ENCODE measurements at places on chromosomes 6 and 20. TPM values are rescaled to one million over a fixed set of nuclear protein-coding genes. Genes with fewer than 3 reads are reported as not detected.

NNAT gene
- not detected for total RNA-seq

DNMT3B gene
- total RNA-seq, result 0.93 TPM

TBPL1 gene
- total RNA-seq, result 40.6 TPM

APOM gene
- total RNA-seq, result 2.5 TPM

CBLN4 gene
- not detected for total RNA-seq

SMIM29 gene
- 38.7 TPM for total RNA-seq

DEF6 gene
- 4.2 TPM for total RNA-seq

KHDC1L gene
- total RNA-seq, result not detected

NFS1 gene
- total RNA-seq, result 36.3 TPM

TMEM217 gene
- total RNA-seq, result 2.2 TPM

SNHG17 gene
- 43.1 TPM for total RNA-seq

PRR18 gene
- total RNA-seq, result not detected

PAK5 gene
- not detected for total RNA-seq

GRCh38 chr6:41697861-41698781 is 37.3 kb downstream of the TFEB start:
- H3K4me1 ChIP-seq, result peaks cover 44% of the 10 kb centered on the region
- DNase-seq, result peak; percentile 92
- peak overlapping the region; percentile 79 for H3K4me3 ChIP-seq
- H3K27ac ChIP-seq, result peak overlapping the region; percentile 98

GRCh38 chr20:21424846-21425245 is 27.5 kb upstream of the NKX2-4 start:
- H3K27ac ChIP-seq, result no peak overlapping the region
- H3K4me3 ChIP-seq, result no peak overlapping the region
- peaks cover 10% of the 10 kb centered on the region for H3K27me3 ChIP-seq
- H3K36me3 ChIP-seq, result peaks cover 7% of the 10 kb centered on the region
- DNase-seq, result no peak
- no peaks in the 10 kb centered on the region for H3K4me1 ChIP-seq

DNA sequence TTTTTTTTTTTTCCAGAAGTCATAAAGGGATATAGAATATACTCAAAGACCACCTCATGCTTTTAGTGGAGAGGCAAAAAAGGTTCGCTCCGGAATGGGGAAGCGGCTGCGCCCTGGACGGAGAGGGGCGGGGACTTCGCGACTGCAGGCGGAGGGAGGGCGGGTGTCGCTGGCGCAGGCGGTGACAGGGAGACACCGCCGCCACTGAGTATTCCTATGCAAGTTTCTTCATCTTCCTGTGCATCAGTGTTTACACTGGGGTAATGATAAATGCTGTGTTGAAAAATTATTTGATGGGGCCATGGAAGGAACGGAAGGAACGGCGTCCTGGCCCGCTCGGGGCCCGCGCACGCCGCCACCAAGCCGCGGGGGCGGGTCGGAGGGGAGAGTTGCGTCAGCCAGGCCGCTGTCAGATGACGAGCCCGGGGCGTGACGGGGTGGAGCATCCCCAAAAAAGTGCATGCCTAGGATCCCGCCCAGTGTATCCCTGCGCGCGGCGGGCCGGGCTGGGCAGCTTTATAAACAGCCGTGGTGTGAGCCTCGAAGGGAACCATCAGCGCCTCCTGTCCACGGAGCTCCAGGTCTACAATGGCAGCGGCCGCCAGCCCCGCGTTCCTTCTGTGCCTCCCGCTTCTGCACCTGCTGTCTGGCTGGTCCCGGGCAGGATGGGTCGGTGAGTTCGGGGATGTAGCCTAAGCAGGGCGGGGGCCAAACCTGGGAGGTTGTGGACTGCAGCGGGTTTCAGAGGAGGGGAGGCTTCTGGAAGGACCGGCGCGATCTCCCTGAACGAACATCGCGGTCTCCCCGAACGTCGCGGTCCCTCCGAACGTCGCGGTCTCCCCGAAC is at the start of gene ULBP1:
TSS of gene ULBP1 (plus strand) at position 482 of the 846 bp plus-strand sequence. CDS start at position 589, 107 bp downstream.
- peak; percentile 94 for DNase-seq
- H3K27ac ChIP-seq, result peak within 1 kb of the TSS; percentile 96
- peaks cover 39% of the 10 kb centered on the region for H3K4me1 ChIP-seq

DNA sequence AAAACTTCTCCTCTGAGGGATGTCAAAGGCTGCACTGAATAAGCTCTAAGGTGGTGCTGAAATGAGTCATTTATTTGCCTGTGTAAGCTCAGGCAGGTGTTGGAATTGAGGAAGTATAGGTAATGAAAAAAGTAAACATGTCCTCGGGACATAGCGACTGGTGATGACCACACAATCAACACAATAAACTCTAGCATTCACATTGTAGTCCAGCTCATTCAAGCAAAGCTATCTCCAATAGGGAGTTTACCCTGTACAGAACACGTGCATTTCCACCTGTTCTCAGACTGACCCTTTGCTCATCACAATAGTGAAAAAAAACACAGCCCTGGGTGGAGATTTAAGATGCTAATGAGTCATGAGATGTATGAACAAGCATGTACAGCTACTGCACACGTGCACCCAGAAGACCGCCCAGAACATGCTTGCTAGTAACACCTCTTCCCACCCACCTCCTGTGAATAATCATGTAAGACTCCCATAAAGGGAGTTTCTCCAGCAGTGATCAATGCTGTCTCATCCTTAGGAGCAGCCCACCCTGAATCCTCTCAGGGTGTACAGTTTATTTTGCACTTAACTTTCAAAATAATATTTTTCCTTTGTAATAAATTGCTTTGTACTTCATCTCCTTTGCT is 33.0 kb upstream of the POU5F1 start:
- H3K4me1 ChIP-seq, result peaks cover 31% of the 10 kb centered on the region
- peak overlapping the region; percentile 88 for H3K27ac ChIP-seq
- H3K4me3 ChIP-seq, result peak overlapping the region; percentile 87
- peak; percentile 52 for DNase-seq
- no peaks in the 10 kb centered on the region for H3K27me3 ChIP-seq

DNA sequence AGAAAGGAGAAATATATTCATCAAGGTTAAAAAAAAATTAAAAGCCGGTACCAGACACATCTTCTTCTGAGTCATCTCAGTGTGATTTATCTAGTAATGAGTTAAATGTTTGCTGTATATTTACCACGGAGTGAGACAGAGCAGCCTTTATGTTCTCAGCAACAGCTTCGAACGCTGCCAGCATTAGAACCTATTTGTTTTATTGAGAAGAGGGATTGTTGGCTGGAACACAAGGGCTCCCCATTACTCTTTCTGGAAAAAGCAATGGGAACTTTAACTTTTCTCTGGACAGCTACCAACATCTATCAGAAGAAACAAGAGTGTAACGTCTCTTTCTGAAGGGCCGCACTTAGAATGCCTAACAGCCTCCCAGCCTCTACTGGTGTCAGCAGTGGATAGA is 105.3 kb upstream of the TAB2 start:
- no peak for DNase-seq
- H3K36me3 ChIP-seq, result no peaks in the 10 kb centered on the region
- H3K4me1 ChIP-seq, result peaks cover 15% of the 10 kb centered on the region
- peaks cover 15% of the 10 kb centered on the region for H3K27me3 ChIP-seq
- no peak overlapping the region for H3K4me3 ChIP-seq
- no peak overlapping the region for H3K27ac ChIP-seq

GRCh38 chr6:32936239-32937152 is 4.3 kb downstream of the HLA-DMB start:
- peaks cover 7% of the 10 kb centered on the region for H3K4me1 ChIP-seq
- peaks cover 44% of the 10 kb centered on the region for H3K27me3 ChIP-seq
- H3K36me3 ChIP-seq, result no peaks in the 10 kb centered on the region
- H3K4me3 ChIP-seq, result no peak overlapping the region

DNA sequence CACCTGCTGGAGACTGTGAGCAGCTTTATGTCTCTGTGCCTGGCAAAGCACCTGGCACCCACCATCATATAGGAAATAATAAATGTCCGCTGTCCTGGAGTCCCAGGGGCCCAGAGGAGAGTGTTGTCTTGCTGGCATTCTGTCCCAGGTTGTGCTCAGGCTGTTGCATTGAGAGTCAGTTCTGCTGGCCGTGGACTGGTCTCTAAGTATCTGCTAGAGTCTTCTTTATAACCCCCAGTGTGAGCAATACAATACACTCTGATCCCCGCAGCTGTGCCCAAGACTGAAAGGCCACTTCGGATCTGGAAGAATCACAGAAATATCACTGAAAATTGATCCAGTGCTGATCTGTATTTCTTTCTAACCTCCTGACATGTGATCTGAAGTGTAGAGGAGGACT is 38.3 kb upstream of the HINT3 start:
- no peaks in the 10 kb centered on the region for H3K27me3 ChIP-seq
- H3K4me3 ChIP-seq, result peak overlapping the region; percentile 80
- H3K27ac ChIP-seq, result peak overlapping the region; percentile 92
- DNase-seq, result no peak

DNA sequence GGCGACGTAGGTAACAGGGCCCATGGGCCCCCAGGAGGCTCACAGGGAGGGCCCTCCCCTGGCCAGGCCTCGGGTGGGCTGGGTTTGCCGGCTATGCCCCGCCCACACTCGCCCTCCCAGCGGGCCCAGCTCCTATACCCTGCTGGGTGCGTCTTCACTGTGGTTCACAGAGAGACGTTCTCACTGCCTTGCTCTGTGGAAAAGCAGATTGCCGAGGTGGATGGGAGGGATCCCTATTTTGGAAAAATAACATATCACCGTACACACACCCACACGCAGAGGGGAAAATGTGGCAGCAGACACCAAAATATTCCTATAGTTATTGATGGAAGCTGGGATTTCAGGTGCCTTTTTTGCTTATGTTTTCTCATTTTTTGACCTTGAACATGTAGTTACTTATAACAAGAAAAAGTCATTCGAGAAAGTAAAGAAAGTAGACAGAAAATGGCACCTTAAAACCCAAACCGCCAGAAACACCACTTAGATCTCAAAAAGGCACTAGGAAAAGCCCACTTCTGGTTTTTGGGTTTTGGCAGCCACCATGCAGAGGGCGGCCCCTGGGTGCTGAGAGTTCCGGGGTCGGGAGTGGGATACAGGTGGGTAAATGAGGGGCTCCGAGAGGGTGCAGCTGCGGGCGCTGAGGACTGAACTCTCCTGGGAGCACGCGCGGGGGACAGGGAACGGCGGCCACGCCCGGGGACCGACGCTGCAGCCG is 49.4 kb downstream of the TMEM242 start:
- DNase-seq, result no peak
- H3K27ac ChIP-seq, result no peak overlapping the region
- H3K4me3 ChIP-seq, result peak overlapping the region; percentile 80
- peaks cover 4% of the 10 kb centered on the region for H3K27me3 ChIP-seq
- peaks cover 9% of the 10 kb centered on the region for H3K36me3 ChIP-seq
- no peaks in the 10 kb centered on the region for H3K4me1 ChIP-seq

- no peak overlapping the region for H3K27ac ChIP-seq
- H3K4me3 ChIP-seq, result no peak overlapping the region
- no peaks in the 10 kb centered on the region for H3K4me1 ChIP-seq
- no peaks in the 10 kb centered on the region for H3K36me3 ChIP-seq
- DNase-seq, result no peak
These were observed 44.2 kb upstream of the ZMYND8 start for GRCh38 chr20:47400685-47401084.

DNA sequence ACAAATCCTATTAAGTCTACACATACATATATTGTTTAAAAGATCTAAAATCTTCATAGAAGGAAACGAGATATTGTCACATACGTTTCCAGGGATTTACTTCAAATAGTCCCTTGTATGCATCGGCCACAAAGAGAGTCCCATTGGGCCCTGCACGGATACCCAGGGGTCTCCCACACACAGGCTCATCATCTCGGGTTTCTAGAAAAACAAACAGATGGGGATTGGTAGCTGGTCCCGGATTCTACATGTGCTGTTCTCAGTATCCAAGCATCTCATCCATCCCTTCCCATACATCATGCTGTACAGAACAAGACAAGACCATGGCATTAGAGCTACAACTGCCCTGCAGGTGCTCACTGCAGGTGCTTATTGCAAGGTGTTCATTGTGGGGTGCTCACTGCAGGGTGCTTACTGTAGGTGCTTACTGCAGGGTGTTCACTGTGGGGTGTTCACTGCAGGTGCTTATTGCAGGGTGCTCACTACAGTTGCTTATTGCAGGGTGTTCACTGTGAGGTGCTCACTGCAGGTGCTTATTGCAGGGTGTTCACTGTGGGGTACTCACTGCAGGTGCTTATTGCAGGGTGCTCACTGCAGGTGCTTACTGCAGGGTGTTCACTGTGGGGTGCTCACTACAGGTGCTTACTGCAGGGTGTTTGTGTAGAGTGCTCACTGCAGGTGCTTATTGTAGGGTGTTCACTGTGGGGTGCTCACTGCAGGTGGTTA is 21.0 kb downstream of the APMAP start:
- no peaks in the 10 kb centered on the region for H3K27me3 ChIP-seq
- no peak overlapping the region for H3K27ac ChIP-seq
- H3K4me1 ChIP-seq, result peaks cover 6% of the 10 kb centered on the region
- H3K36me3 ChIP-seq, result peaks cover 47% of the 10 kb centered on the region
- no peak overlapping the region for H3K4me3 ChIP-seq
- no peak for DNase-seq

GRCh38 chr6:14371530-14371929 is 254.0 kb downstream of the CD83 start:
- H3K4me1 ChIP-seq, result no peaks in the 10 kb centered on the region
- no peak overlapping the region for H3K27ac ChIP-seq
- H3K27me3 ChIP-seq, result peaks cover 6% of the 10 kb centered on the region
- no peak overlapping the region for H3K4me3 ChIP-seq
- no peaks in the 10 kb centered on the region for H3K36me3 ChIP-seq
- DNase-seq, result no peak

GRCh38 chr6:132261354-132261753 is 139.9 kb downstream of the MOXD1 start:
- peaks cover 3% of the 10 kb centered on the region for H3K27me3 ChIP-seq
- no peak overlapping the region for H3K4me3 ChIP-seq
- peaks cover 13% of the 10 kb centered on the region for H3K4me1 ChIP-seq
- H3K27ac ChIP-seq, result no peak overlapping the region
- H3K36me3 ChIP-seq, result no peaks in the 10 kb centered on the region
- no peak for DNase-seq

- H3K4me3 ChIP-seq, result peak overlapping the region; percentile 56
- DNase-seq, result no peak
- H3K27me3 ChIP-seq, result peaks cover 2% of the 10 kb centered on the region
These were observed 701.6 kb downstream of the RFPL4B start for GRCh38 chr6:113048741-113049140.

DNA sequence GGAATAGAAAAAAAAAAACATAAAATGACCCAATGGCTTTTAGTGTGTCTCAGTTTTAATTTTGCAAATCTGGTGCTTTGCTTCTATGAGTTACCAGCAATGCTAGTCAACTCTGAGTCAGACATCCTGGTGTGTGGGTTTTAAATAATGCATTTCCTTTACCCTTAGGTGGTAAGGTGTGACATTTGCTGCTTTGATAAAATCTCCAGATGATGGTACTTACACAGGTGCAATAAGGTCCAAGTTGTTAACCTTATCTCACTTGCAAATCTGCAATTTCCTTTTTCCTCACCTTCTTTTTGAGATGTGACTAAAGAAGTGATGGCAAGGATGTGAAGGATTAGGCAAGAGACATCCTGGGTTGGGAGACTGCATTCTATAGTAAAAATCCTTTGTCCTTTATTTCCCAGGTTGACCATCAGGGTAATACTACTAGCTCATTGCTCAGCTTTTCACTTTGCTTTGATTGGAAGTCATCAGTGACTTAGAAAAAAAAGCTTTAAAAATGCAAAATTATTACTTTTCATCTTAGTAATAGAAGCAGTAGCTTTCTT is 818.5 kb upstream of the FLRT3 start:
- H3K27ac ChIP-seq, result no peak overlapping the region
- no peaks in the 10 kb centered on the region for H3K36me3 ChIP-seq
- H3K4me3 ChIP-seq, result no peak overlapping the region
- no peaks in the 10 kb centered on the region for H3K4me1 ChIP-seq
- H3K27me3 ChIP-seq, result no peaks in the 10 kb centered on the region
- no peak for DNase-seq

- no peaks in the 10 kb centered on the region for H3K27me3 ChIP-seq
- no peaks in the 10 kb centered on the region for H3K36me3 ChIP-seq
- no peak for DNase-seq
These were observed 20.1 kb upstream of the COL10A1 start for GRCh38 chr6:116145803-116146675.

Measured in HFFc6 (cell line).